Stimulated activated CD4-positive, alpha-beta T cell treated with anti-CD3 and anti-CD28 coated beads, TNF-alpha, amount 100 ng/mL, for 24 hours (primary cell): ENCODE measurements at places on chromosomes 5 and 9.

- DNase-seq, result no peak
Observed at GRCh38 chr9:70802206-70802605, 319.2 kb downstream of the TRPM3 start.

DNA sequence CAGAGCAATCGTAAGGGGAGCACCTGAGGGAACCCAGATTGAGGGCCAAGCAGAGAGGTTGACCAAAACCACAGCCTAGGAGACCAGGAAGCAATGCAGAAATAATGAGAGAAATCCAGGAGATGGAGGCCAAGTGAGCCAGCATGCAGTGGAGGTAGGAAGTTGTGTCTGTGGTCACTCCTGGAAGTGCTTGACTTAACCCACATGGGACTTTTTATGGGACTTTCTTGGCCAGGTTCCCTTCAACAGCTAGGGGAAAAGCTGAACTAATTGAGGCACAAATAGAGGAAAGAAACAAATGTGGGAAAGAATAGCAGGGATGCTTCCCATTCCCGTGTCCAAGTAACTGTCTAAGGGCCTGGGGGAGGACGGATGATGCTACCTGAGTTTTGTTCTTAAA, 293.2 kb upstream of the CLINT1 start:
- DNase-seq, result no peak

- no peak for DNase-seq
Observed at GRCh38 chr5:38434966-38435705, 121.3 kb downstream of the LIFR start.

GRCh38 chr9:129027685-129028191, 393 bp downstream of the SH3GLB2 start:
- peak; percentile 37 for DNase-seq

DNA sequence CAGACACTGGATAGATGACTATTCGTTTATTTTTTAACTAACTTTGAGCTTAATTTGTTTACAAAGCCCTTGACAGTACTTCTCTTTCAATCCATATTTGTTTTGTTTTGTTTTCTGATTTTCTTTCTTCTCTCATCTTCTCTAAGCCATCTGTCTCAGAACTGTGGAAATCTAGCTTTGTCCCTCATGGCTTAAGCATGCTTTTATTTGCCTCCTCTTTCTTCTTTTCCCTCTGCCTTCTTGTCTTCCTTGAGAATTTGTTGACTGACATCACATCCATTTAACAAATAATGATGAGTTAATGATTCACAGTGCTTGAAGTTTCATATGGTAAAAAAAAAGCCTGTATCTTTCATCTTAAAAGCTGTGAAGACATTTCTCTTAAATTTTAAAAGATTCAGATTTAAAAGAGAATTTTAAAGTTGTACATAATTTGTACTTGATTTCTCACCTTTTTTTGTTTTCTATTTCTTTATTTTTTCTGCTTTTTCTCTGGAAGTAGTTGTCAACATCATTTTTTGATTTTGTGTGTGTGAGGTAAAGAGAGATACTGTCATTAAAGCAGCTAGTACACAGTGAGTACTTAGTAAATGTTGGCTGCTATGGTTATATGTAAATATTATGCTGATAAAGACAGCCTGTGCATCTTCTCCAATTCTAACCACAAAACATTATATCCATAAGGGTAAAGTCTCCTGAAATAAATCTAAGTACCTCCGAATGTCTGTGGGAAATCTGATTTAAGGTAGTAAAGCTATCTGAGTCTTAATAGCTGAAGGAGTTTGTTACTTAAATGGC, 13.9 kb upstream of the SGCD start:
- no peak for DNase-seq

DNA sequence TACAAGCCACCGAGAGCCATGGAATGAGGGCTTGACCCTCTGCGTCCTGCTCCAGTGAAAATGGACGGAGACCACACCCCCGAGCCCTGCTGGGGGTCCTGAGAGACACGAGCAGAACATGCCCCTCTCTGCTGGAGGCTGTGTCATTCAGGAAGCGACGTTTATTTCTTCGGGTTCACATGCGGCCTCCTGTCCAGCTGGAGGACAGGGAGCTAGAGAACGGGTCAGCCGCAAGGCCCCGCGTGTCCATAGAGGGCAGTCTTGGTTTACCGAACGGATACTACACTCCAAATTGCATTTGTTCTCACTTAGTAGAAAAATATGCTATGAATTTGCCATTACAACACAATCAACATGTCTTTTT, 36.1 kb downstream of the MRPL36 start:
- peak; percentile 3 for DNase-seq

DNA sequence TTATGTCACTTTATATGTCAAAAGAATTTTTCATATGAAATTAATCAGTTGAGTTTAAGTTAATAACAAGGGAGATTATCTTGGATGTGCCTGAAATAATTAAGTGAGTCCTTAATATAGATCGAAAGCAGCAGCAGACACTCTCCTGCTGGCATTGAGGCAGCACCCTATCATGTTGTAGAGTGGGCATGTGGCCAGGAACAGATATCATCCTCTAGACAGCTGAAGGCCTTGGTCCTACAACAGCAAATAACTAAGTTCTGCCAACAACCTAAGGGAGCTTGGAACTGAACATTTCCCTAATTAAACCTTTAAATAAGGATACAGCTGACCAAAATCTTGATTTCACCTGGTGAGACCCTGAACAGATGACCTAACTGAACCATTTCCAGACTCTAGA, 25.8 kb upstream of the UGT3A1 start:
- no peak for DNase-seq

DNA sequence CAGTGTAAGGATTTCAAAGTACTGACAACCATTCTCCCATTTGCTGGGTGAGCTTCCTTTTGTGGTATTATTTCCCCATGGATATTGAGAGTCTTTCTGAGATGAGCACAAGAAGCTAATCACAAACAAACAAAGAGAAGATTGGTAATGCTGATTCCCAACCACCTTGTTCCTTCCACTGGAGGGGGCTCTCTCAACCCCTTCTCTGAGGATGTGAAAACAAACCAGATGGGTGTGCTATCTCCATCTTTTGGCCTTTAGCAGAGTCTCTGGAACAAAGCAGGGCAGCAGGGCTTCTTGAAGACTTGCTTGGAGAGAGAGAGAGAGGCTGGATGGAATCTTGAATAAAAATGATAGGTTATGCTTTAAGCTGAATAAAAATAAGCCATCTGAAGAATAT, 576.7 kb upstream of the ZNF462 start:
- DNase-seq, result no peak

DNA sequence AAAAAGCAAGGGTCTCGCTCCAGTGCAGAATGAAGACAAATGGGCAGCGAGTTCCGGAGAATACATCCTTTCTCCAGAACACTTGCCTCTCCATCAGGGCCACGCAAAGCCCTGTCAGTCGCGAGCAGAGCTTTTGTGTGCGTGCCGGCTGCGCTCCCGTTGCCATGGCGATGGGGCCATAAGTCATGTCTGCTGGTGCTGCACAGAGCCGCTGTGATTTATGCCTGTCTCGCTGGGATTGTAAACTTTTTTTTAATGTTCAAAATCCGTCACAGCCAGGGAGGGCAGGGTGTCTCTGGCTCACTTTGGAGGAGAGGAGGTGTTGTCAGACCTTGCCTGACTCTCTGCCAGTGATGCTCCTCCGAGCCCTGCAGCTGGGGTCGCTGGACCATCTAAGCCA, 272.7 kb downstream of the TRIM32 start:
- DNase-seq, result no peak

DNA sequence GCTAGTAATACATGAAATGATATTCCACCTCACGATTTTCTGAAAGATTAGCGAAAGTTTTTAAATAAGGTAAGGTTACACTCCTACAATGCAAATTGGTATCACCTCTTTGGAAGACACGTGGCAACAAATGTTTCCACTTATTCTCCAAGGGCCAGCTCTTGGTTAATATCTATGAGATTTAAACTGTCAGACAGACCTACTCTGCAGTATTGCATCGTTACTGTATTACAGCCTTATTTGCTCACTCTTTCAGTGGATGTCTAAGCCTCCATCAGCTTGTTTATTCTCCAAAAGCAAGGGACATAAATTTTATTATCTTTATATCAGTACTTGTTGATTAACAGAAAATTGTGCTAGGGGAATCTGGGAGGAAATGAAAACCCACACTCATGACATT, 135.7 kb downstream of the MLLT3 start:
- DNase-seq, result no peak

DNA sequence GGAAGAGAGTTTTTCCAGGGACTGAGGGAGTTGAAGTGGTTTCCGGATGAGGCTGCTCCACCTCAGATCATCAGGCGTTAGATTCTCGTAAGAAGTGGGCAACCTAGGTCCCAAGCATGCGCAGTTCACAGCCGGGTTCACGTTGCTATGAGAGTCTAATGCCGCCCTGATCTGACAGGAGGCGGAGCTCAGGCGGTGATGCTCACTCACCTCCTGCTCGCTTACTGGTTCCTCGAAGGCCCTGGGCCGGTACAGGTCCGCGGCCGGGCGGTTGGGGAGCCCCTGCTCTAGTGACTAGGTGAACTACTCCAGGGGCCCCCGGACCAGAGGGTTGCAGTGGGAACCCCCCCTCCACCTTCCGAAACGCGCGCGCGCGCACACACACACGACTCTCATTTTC, 997 bp upstream of the RNF130 start:
- DNase-seq, result no peak

GRCh38 chr5:34496701-34497469, 159.2 kb upstream of the RAI14 start:
- no peak for DNase-seq

- no peak for DNase-seq
Observed at GRCh38 chr5:25020454-25020853, 375.7 kb upstream of the CDH10 start.
